ENCODE measurements at places on chromosomes 6 and 20.

GRCh38 chr20:7627734-7628663, 312.3 kb downstream of the HAO1 start:
- DNase-seq: no peak

GRCh38 chr6:85394853-85395538, 54.9 kb upstream of the NT5E start:
- DNase-seq: no peak

GRCh38 chr6:100881707-100882040, 545 bp upstream of the ASCC3 start:
- DNase-seq: no peak

DNA sequence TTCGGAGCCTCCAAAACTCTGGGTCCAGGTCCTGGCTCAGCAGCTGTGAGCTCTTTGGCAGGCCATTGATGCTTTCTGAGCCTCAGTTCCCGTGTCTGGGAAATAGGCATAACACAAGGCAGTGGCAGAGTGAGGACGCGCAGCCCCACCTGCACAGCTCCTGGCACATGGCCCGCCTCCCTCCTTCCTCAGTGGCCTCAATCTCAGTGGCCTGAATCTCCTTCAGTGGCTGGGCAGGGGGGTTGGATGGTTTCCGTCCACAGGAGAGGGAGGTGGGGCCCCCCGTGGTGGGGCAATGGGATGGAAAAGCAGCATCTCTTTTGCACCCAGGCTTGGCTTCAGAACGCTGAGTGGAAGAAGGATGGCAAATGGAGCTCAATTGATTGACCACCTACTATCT, 5.1 kb downstream of the RSPO4 start:
- DNase-seq: no peak

DNA sequence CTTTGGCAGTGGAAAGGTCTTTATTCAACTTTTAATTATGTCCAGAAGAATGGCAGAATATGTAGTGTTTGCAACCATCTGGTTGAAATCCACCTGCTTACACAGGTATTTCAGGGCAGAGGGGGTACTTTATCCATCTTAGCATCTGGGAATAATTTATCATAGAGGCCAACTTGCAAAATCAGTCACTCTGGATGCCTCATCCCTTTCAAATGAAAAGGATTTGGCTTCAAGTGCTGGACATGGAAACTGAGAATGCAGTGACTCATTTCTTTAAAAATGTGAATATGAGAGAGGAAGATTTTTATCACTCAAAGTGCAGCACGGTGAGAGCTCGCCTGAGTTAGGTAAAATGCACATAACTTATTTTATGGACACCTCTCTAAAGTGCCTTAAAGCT, 758.3 kb downstream of the KIF16B start:
- no peak for DNase-seq

DNA sequence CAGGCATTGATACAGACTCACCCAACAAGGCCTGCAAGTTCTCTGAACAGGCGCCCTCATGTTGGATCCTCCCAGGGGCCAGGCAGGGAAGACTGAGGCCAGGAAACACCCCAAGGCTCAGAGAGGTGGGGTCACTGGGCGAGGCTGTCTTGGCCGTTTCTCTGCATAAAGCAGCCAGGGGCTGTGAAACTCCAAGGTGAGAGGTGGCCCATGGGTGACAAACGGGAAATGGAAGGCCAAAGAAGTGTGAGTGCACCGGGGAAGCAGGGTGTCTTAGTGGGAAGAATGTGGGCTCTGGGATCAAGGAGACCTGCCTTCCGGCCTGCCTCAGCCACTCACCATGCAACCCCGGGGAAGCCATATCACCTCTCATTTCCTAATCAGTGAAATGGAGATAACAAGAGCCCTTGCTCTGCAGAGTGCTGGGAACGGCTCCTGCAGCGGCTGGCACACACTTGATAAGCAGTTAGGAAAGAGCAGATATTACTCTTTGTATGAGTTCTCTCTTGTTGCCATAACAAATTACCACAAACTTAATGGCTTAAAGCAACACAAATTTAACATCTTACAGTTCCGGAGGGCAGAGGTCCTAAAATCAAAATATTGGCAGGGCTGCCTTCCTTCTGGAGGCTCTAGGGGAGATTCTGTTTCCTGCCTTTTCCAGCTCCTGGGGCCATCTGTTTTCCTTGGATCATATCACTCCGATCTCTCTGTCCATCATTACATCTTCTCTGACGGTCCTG, 168.6 kb downstream of the NFATC2 start:
- peak; percentile 53 for DNase-seq

Data from brain pericyte (primary cell).